Posterior vena cava (tissue), 2 donors: ENCODE measurements at places on chromosomes 1 and 21. TPM values are rescaled to one million over a fixed set of nuclear protein-coding genes. Genes with fewer than 3 reads are reported as not detected.

- no peak for DNase-seq
Observed at GRCh38 chr1:100019220-100019619, 49.4 kb downstream of the SLC35A3 start.

- DNase-seq, result no peak
Observed at GRCh38 chr1:208461680-208462079, 217.5 kb upstream of the PLXNA2 start.

- no peak for DNase-seq
Observed at GRCh38 chr1:61904354-61904753, 162.1 kb downstream of the PATJ start.

DNA sequence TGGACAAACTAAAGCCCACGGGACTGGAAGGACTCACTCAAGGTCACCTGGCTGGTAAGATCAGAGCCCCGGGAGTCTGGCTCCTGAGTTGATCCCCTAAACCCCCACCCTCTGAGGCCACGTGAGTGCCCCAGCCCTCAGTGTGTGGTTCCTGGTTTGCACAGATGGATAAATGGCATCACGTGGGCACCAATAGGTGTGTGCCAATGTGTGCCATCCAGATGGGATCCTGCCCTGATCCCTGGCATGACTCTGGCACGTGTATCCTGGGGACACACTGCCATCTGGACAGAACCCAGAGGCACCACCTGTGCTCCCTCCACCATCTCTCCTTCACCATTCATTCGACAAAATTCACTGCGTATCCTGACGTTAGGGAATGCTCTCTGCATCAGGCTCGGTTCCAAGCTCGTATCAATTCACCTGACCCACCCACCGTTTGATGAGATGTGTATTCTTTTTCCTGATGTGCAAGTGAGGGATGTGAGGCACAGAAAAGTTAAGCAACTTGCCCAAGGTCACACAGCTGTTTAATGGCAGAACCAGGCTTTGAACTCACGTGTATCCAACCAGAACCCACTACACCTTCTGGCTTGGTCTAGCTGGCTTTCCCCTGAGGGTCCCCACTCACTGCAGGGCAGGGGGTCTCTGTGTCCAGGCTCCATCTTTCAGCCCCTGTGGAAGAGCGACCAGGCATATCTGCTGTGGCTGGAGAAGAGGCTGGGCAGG is 49.8 kb upstream of the PAX7 start:
- peak; percentile 49 for DNase-seq

Gene OR2T35
- total RNA-seq, result not detected

DNA sequence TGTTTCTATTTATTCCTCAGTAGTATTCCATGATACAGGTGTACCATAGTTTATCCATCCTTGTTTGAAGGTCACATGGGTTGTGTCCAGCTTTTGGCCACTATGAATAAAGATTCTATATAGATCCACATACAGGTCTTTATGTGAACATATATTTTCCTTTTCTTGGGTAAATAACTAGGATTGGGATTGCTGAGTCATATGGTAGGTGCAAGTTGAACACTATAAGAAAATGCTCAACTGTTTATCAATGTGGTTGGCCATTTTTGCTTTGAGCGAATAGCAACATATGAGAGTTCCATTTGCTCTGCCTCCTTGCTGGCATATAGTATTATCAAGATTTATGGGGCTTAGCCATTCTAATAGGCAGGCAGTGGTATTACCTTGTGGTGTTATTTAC is 170.2 kb upstream of the KCNJ15 start:
- DNase-seq, result no peak

Gene ERMAP
- total RNA-seq, result 6.9 TPM

Gene SLC1A7
- total RNA-seq, result 1.7 TPM

Gene KLHDC9
- total RNA-seq, result 4.2 TPM

DNA sequence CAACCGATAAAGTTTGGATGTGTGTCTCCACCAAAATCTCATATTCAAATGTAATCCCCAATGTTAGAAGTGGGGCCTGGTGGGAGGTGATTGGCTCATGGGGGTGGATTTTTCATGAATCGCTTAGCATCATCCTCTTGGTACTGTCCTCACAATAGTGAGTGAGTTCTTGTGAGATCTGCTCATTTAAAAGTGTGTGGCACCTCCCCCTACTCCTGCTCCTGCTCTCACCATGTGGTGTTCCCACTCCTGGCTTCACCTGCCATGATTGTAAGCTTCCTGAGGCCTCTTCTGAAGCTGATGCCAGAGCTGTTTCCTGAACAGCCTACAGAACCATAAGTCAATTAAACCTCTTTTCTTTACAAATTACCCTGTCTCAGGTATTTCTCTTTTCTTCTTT is 28.2 kb upstream of the PRDX6 start:
- no peak for DNase-seq
